Naive thymus-derived CD8-positive, alpha-beta T cell (primary cell): ENCODE measurements at places on chromosomes 1 and 21.

DNA sequence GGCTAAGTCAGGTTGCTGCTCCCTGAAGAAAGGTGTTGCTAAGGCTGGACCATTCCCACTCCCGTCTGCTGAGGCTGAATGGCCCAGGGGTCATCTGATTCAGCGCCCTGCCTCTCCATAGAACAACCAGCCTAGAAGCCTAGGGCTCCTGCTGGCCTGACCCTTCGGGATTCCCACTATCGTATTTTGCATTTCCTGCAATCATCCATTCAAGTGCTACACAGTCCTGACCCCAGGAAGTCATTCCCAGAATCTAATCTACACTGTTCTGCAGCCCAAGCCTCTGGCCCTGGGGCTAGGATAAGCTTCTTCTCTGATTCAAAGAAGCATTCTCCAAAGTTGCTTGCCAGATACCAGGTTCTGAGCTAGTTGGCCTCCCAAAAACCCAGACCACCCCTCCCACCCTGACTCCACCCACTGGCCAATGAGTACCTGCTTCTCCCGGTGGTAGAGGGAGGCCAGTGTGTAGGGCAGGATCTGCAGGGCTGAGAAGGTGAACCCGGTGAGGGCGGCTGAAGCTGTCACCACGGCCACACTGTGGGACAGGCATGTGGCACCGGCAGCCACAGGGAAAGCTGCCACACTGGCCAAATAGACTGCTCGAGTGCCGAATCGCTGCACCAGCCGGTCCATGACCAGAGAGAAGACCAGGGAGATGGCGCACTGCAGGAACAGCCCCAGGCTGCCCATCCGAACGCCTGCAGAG, 18.7 kb downstream of the SLC45A3 start:
- H3K4me1 ChIP-seq, result peaks cover 11% of the 10 kb centered on the region
- H3K4me3 ChIP-seq, result no peak overlapping the region
- DNase-seq, result no peak
- H3K27ac ChIP-seq, result no peak overlapping the region
- H3K27me3 ChIP-seq, result no peaks in the 10 kb centered on the region

DNA sequence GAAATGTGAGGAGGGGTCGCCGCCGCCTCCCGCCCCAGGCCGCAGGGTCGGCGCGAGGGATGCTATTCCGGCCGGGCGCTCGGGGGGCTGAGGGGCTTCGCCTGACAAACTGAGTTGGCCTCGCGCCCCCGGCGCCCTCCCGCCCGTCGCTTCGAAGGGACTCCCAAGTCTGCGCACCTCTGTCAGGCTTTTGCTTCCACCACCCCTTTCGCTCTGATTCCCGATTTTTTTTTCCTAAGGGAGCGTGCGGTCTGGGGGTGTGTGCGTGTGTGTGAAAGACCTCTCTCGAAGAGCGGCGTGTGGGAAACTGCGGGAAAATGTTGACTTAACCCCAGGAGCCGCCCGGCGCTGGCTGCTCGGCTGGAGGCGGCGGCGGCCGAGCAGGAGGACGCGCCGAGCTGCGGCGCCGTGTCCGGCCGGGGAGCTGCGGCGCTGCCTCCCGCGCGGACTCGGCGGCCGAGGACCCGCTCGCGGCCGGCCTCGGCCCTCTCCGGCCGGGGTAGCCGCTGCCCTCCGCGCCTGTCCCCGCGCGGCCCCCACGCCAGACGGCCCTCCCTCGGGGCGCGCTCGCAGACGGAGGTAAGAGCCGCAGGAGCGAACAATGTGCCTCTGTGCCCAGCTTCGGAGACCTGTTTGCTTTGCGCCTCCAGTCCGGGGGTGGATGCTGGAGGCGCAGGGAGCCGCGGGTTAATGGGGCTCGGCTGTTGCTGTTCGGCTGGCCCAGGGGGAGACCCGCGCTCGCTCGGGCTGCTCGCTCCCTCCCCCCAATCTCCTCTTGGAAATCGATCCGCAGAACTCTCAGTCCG, 1.1 kb downstream of the ADGRL2 start:
- no peak for DNase-seq
- H3K4me3 ChIP-seq, result no peak overlapping the region
- H3K4me1 ChIP-seq, result no peaks in the 10 kb centered on the region
- H3K27ac ChIP-seq, result no peak overlapping the region

DNA sequence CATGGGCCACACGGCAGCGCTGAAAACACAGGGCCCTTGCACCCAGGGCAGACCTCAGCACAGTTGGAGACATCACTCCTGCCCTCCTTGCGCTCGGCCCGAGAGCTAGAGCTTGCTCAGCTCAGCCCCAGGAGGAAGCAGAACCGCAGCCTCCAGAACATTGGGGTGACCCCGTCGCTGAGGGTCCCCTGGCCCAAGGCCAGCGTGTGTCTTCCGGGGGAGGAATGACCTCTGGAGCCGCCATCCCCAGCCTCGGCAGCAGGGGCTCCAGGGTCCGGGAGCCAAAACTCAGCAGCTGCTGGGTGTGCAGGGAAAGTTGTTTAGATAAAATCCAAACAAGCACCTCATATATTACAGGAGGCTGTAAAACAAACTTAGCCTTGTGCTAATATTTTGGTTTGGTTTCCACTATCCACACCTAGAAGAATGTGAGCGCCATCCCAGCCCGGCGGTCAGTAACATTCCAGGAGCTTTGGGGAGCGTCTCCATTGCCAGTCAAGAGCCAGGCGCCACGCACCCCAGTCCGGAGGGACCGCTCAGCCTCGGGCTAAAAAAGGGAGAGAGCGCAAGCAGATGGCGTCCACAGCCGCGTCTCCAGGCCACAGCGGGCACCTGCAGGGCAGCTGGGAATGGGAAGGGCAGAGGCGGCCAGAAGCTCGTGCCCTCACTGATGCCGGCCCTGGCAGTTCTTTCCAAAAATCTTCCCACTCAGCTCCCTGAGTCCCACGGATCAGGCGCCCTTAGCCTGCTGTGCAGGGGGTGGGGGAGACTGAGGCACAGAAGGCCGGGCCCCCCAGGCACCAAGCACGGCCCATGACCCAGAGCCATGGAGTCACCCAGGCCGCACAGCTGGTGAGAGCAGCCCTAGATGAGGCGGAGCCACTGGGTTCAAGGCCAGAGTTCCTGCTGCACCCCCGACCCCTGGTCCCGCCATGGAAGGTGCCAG, 52.0 kb downstream of the SLX9 start:
- no peaks in the 10 kb centered on the region for H3K27me3 ChIP-seq
- DNase-seq, result no peak
- no peaks in the 10 kb centered on the region for H3K4me1 ChIP-seq
- H3K4me3 ChIP-seq, result no peak overlapping the region
- no peaks in the 10 kb centered on the region for H3K36me3 ChIP-seq
- no peak overlapping the region for H3K27ac ChIP-seq

- peaks cover 5% of the 10 kb centered on the region for H3K27me3 ChIP-seq
- H3K36me3 ChIP-seq, result peaks cover 20% of the 10 kb centered on the region
- no peaks in the 10 kb centered on the region for H3K4me1 ChIP-seq
- H3K4me3 ChIP-seq, result no peak overlapping the region
- no peak overlapping the region for H3K27ac ChIP-seq
- no peak for DNase-seq
These were observed 333.8 kb downstream of the PTPRU start for GRCh38 chr1:29569971-29570634.

- no peak for DNase-seq
- no peaks in the 10 kb centered on the region for H3K27me3 ChIP-seq
- peaks cover 35% of the 10 kb centered on the region for H3K4me1 ChIP-seq
- H3K4me3 ChIP-seq, result no peak overlapping the region
These were observed 22.7 kb downstream of the ABL2 start for GRCh38 chr1:179206812-179207211.

GRCh38 chr21:35627462-35627861, 432.9 kb downstream of the SETD4 start:
- no peaks in the 10 kb centered on the region for H3K36me3 ChIP-seq
- H3K4me3 ChIP-seq, result no peak overlapping the region
- DNase-seq, result no peak

DNA sequence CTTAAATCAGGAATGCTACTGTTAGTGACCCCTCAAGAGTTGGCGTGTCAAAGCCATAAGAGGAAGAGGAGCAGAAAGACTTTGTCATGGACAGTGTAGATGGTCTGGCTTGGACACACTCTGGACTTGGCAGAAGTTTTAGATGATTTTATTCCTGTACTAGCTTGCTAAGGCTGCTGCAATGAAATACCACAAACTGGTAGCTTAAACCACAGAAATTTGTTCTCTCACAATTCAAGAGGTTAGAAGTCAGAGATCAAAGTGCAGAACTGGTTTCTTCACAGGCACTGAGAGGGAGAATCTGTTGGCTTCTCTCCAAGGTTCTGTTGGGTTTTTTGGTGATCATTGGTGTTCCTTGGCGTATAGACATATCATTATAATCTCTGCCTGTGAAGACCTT, 869.8 kb upstream of the B3GALT2 start:
- peak overlapping the region; percentile 15 for H3K27ac ChIP-seq
- H3K36me3 ChIP-seq, result peaks cover 10% of the 10 kb centered on the region
- peaks cover 91% of the 10 kb centered on the region for H3K4me1 ChIP-seq
- DNase-seq, result peak; percentile 84
- no peaks in the 10 kb centered on the region for H3K27me3 ChIP-seq

- H3K27ac ChIP-seq, result peak overlapping the region; percentile 81
- no peak overlapping the region for H3K4me3 ChIP-seq
- no peak for DNase-seq
- no peaks in the 10 kb centered on the region for H3K36me3 ChIP-seq
- H3K4me1 ChIP-seq, result peaks cover 7% of the 10 kb centered on the region
- H3K27me3 ChIP-seq, result no peaks in the 10 kb centered on the region
These were observed 59.6 kb downstream of the SIK1 start for GRCh38 chr21:43367296-43367695.

DNA sequence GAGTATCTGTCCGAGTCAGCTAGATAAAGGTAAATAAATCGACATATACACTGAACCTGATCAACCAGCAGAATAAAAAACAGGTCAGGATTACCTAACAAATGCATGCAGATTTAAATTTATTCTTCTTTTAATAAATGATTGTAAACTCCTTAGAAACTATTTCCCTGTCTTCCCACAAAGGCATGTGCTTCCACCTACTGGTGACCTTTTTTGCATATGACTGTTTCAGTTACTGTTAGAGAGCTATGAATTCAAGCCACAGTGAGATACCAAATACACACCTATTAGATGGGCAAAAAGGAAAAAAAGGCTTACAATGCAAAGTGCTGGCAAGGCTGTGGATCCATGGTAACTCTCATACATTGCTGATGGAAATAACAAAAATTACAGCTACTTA, 957.4 kb upstream of the NCAM2 start:
- no peak for DNase-seq
- no peak overlapping the region for H3K27ac ChIP-seq
- no peak overlapping the region for H3K4me3 ChIP-seq
- no peaks in the 10 kb centered on the region for H3K27me3 ChIP-seq

- H3K27me3 ChIP-seq, result no peaks in the 10 kb centered on the region
- H3K36me3 ChIP-seq, result no peaks in the 10 kb centered on the region
- no peak overlapping the region for H3K4me3 ChIP-seq
- peaks cover 40% of the 10 kb centered on the region for H3K4me1 ChIP-seq
These were observed 198.6 kb upstream of the JUN start for GRCh38 chr1:58982259-58982998.

DNA sequence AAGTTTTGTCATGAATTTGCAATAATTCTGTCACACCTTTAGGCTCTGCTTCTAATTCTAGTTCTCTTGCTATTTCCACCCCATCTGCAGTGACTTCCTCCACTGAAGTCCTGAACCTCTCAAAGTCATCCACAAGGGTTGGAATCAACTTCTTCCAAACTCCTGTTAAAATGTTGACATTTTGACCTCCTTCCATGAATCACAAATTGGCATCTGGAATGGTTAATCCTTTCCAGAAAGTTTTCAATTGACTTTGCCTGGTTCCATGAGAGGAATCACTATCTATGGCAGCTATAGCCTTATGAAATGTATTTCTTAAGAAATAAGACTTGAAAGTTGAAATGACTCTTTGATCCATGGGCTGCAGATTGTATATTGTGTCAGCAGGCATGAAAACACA, 19.7 kb upstream of the SFT2D2 start:
- peaks cover 34% of the 10 kb centered on the region for H3K36me3 ChIP-seq
- H3K27me3 ChIP-seq, result no peaks in the 10 kb centered on the region
- H3K4me1 ChIP-seq, result no peaks in the 10 kb centered on the region
- no peak overlapping the region for H3K27ac ChIP-seq
- DNase-seq, result no peak
- H3K4me3 ChIP-seq, result no peak overlapping the region

- no peaks in the 10 kb centered on the region for H3K27me3 ChIP-seq
- no peak for DNase-seq
- no peak overlapping the region for H3K27ac ChIP-seq
- H3K4me1 ChIP-seq, result no peaks in the 10 kb centered on the region
- no peaks in the 10 kb centered on the region for H3K36me3 ChIP-seq
These were observed 951.3 kb downstream of the ADGRL2 start for GRCh38 chr1:82752046-82752445.

GRCh38 chr1:19338323-19338762, 26.2 kb downstream of the SLC66A1 start:
- H3K27ac ChIP-seq, result no peak overlapping the region
- no peaks in the 10 kb centered on the region for H3K27me3 ChIP-seq
- H3K4me3 ChIP-seq, result no peak overlapping the region
- no peaks in the 10 kb centered on the region for H3K4me1 ChIP-seq
- H3K36me3 ChIP-seq, result peaks cover 45% of the 10 kb centered on the region

GRCh38 chr1:231806623-231807495, 180.3 kb downstream of the DISC1 start:
- H3K4me3 ChIP-seq, result no peak overlapping the region
- no peaks in the 10 kb centered on the region for H3K4me1 ChIP-seq
- no peak for DNase-seq
- H3K27me3 ChIP-seq, result no peaks in the 10 kb centered on the region
- peaks cover 10% of the 10 kb centered on the region for H3K36me3 ChIP-seq

DNA sequence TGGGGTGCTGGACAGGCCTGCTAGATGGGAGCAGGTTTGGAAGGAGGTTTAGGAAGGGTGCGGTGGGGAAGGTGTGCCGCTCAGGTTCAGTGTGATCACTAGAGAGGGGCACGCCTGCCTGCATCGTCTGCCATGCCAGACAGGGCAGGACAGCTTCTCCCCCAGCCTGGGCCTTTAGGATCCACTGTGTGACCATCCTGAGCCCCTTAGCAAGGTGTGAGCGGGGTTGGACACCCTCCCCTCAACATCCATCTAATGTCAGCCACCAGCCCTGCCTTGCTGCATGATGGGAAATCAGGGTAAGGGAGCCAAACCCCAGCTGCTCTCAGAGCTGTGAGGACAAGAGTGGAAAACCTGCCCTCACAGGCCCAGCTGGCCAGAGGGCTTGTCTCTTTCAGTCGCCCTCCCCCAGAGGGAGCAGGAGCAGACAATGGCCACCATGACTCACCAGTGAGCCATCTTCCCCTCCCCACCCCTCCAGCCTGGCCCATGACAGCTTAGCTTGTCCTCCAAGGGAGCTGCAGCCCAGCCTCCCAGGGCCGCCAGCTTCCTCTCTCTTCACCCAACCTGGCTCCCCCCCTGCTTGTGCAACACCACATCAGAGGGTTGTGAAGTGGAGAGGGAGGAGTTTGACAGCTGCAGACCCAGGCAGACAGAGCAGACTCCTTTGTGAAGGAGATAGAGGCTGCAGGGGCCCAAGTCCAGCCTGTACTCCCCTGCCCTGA, 37.0 kb downstream of the NUAK2 start:
- H3K36me3 ChIP-seq, result no peaks in the 10 kb centered on the region
- peaks cover 86% of the 10 kb centered on the region for H3K4me1 ChIP-seq
- peak overlapping the region; percentile 80 for H3K4me3 ChIP-seq
- no peaks in the 10 kb centered on the region for H3K27me3 ChIP-seq
- peak; percentile 92 for DNase-seq
- peak overlapping the region; percentile 95 for H3K27ac ChIP-seq
